ENCODE measurements at places on chromosomes 5 and 9.

DNA sequence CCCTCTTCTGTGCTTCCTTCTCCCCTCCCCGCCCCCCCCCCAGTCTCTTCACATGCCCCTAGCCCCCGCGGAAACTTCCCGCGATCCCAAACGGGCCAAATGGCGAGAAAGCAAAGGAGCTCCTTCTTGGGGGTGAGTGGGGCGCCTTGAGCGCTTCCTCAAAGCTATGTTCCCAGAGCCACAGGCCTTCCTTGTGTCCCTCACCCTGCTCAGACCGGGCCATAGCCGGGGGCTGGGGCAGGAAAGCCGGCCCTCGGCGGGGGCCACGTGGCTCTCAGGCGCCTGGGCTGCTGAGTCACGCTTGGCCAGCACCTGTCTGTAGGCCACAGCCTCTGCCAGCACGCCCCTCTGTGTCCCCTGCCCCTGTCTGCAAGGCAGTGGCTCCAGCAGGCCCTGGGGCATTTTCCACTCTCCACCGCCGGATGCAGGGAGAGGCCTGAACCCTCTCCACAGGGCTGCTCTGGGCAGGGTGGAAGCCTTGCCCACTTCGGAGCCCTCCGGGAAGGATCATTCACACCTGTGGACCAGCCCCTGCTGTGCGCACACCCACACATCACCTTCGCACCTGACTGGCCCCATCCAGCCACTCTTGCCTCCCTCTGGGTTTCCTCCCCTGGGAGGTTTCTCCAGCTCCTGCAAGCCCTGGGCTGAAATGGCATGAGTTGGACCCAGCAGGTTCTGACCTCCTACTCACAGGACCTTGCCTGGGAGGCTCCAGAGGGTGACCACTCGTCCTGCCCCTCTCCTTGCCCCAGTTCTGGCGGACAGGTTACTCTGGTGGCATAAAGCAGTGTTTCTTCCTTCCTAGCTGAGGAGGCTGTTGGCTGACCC is 1.2 kb upstream of the SQSTM1 start:
- DNase-seq = peak; percentile 64

DNA sequence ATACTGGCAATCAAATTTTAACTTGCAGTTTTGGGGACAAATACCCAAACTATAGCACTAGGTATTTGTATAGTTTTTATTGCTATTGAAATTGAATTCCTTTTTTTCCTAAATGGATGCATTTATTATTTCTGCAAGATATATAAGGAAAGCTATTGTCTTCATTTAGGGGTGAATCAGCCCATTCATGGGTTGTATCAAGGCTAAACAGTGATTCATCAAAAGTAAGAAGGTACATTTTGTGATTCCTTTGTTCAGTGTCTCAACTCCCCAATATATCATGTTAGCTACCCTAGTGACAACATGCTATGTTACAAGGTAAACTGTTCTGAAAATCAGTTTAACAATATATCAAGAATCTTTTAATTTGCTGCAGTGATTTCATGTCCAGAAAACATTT is 185.7 kb downstream of the PLK2 start:
- DNase-seq = no peak

GRCh38 chr9:78262655-78263054 is 26.8 kb downstream of the CEP78 start:
- DNase-seq = no peak

DNA sequence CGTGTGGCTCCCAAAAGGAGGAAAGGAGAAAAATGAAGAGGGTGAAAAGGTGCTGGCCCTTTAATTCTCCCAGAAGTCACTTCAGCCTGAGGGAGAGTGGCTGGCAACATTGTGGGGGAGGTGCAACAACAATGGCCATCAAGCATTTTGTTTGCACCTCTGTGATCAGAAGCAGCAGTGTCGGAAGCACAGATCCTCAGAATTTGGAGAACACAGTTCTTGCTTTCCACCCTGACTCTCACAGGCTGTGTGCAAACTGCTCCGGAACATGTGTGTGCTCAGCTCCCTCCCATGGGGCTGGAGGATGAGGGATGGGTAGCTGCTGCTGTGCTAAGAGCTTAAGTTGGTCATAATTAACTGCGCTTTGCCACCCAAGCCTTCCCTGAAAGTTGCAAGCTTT is 127.1 kb downstream of the DPYSL3 start:
- no peak for DNase-seq

DNA sequence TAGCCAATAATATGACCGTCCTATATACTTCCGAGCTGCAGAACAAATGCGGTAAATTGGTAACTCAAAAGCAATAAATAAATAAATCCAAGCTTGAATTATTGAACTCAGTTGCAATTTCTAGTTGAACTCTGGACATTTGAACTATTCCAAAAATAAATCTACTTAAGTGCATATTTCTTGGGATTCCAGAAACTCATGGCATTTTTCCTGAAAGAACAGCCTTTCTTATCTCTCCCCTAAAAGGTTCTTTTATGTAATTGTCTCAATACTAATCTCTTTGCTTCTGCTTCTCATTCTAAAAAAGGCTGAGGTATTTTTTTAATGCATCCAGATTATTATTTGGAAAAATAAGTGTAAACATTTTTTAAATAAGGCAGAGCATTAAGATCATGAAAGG is 131.7 kb downstream of the TRPM6 start:
- no peak for DNase-seq

DNA sequence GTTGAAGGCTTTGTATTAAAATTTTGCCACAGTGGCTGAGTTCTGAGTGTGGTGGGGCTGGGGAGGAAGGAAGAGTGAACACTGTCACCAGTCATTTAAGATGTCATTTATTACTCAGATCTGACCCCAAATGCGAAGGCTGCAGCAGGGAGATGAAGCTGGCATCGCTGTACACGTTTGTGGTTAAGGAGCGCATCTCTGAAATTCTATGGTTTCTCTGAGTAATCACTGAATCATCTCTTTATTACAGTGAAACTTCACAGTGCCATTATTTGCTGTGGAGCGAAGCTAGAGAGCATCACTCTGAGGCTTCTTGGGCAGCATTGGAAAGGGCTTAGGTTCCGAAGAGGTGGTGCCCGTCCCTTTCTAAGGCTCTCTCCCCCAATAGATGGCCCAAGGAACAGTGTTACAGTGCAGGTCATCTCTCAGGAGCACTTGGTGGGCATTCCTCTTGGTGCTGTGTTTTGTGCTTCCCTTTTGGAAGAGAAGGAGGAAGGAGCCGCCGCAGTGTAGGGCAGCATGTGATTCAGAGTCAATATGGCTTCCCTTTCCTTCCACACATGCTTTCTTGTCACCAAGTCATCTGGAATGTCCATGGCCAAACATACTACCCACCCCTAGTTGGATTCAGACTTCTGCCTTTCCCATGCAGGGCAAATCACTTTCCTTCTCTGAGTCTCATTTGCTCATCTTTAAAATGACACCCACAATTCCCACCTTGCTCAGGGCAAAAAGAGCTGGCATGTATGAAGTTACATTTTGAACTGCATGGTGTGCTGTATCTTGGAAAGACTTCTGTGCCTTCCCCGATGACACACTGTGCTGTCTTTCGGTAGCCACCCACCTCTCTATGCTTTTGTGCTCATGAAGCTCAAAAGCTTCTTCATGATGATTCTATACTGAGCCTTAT is 9.3 kb upstream of the TEX48 start:
- DNase-seq = peak; percentile 57
